ENCODE measurements at places on chromosomes 7 and 10. TPM values are rescaled to one million over a fixed set of nuclear protein-coding genes. Genes with fewer than 3 reads are reported as not detected.

Gene GIMAP5
- not detected for total RNA-seq

DNA sequence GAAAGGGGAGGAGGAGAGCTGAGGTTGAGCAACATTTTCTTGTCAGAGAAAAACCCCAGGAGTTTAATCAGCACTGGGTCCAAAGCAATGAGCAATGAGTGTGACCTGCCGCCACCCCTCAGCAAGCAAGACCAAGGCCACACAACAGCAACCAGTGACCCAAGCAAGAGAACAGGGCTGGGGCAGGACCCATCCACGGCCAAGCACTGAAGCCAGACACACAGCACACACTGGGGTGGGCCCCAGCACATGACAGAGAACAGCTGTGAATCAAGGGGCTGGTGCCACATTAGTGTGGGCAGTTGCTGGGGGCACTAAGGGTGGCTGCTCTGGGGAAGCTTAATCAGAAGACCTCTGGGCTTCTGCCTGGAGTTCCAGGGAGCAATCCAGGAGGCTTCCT lies 16.2 kb downstream of the TMEM72 start:
- peak; percentile 52 for DNase-seq

DNA sequence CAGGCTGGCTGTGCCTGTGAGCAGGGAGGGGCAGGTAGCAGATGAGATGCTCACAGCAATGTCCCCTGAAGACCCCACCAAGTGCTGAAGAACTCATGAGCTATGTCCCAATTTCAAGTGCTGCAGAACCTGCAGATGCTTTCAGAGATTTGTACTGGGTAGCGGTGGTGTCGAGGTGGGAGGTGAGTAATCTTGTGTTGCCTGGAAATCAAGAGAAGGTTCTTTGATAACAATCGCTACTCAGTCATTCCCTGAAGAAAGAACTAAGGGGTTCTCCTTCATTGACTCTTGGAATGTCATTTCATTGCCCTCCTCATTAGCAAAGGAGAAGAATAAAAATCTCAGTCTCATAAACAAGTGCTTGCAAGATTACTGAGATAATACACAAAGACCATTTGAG lies 246.4 kb downstream of the EMX2 start:
- DNase-seq: no peak

GRCh38 chr7:93011351-93012294 lies 106.2 kb downstream of the SAMD9 start:
- DNase-seq: peak; percentile 86

Measured in mammary epithelial cell (primary cell).